Thymus (tissue), 14 donors: ENCODE measurements at places on chromosomes 1 and 21. TPM values are rescaled to one million over a fixed set of nuclear protein-coding genes. Genes with fewer than 3 reads are reported as not detected.
A peak's percentile ranks its signal among the peaks of the same experiment; 100 is the strongest.

Gene LRRIQ3
- 1.4 TPM for total RNA-seq

Gene AMY1A
- total RNA-seq, result 0.05 TPM

Gene VWA5B1
- total RNA-seq, result 0.05 TPM

Gene VHLL
- total RNA-seq, result not detected

Gene GJB3
- 0.66 TPM for total RNA-seq

Gene AQP10
- total RNA-seq, result 0.05 TPM

Gene TSACC
- 0.71 TPM for total RNA-seq

Gene SH2D1B
- 0.47 TPM for total RNA-seq

DNA sequence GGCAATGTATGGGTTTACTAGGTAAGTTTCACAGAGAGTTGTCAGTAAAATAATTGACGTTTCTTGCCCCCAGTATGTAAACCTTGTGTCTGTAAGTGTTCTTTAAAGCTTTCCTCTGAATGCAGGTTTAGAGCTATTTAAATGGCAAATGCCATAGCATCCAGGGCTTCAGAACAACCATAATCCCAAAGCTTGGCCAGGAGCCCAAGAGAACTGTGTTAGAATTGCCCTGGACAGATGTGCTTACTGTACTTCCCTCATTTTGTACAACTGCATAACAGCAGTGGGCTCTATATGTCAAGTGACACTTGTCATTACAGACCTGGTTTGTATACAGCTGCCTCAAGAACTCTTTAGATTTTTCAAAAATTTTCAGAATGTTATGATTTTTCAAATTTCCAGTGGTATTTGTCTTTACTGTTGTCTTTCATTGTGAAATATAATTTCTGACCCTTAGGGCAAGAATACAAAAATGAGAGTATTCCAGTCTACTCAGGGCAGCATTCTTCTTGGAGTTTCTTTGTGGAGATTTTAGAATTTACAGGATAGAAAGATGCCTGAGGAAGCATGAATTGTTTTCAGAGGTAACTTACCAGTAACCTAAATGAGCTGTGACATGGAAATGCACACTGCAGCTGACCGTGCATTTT is 136.9 kb upstream of the L1TD1 start:
- no peak overlapping the region for H3K27ac ChIP-seq
- H3K36me3 ChIP-seq, result no peaks in the 10 kb centered on the region
- no peaks in the 10 kb centered on the region for H3K27me3 ChIP-seq
- DNase-seq, result no peak
- H3K4me3 ChIP-seq, result no peak overlapping the region
- no peaks in the 10 kb centered on the region for H3K4me1 ChIP-seq

DNA sequence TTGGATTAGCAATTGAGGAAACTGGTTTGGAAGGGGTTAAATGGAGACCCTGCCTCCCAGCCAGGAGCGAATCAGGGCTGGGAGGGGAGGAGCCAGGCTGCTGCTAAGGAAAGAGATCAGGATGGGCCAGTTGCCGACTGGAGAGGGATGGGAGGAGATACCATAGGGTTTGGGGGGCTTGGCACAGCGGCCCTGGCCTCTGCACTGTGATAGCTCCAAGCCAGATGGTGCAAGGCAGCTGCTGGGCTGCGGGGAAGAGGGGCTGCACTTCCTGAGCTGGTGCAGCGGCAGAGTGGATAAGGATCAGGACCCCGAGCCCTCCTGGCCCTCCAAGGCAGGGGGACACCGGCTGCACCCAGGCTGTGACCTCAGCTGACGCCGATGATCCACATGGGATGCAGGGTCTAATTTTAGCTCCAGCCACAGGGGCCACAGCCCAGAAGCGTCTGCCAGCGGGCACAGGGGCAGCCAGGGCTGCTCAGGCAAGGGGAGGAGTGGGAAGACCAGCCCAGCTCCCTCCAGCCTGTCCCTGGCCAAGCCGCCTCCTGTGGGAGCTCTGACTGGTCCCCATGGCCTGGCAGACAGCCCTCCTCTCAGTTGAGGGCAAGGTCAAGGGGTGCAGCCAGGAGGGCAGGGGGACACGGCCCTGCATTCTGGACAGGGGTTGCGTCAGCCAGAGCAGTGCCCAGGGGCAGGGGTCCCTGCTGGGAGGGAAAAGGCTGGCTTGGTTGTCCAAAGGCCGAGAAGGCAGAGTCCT is at the start of gene EXTL1:
Gene EXTL1, plus strand, starts transcription at position 129 of the 757 bp plus-strand sequence. CDS start 872 bp downstream, outside the sequence.
- peak within 1 kb of the TSS; percentile 17 for H3K4me3 ChIP-seq
- H3K27ac ChIP-seq, result no peak within 1 kb of the TSS
- H3K4me1 ChIP-seq, result peaks cover 16% of the 10 kb centered on the region
- no peaks in the 10 kb centered on the region for H3K27me3 ChIP-seq
- DNase-seq, result no peak

- H3K4me3 ChIP-seq, result no peak overlapping the region
- no peaks in the 10 kb centered on the region for H3K36me3 ChIP-seq
- no peak overlapping the region for H3K27ac ChIP-seq
- no peak for DNase-seq
- H3K27me3 ChIP-seq, result no peaks in the 10 kb centered on the region
Measured at GRCh38 chr1:183180634-183181056, 5.4 kb upstream of the LAMC2 start.

DNA sequence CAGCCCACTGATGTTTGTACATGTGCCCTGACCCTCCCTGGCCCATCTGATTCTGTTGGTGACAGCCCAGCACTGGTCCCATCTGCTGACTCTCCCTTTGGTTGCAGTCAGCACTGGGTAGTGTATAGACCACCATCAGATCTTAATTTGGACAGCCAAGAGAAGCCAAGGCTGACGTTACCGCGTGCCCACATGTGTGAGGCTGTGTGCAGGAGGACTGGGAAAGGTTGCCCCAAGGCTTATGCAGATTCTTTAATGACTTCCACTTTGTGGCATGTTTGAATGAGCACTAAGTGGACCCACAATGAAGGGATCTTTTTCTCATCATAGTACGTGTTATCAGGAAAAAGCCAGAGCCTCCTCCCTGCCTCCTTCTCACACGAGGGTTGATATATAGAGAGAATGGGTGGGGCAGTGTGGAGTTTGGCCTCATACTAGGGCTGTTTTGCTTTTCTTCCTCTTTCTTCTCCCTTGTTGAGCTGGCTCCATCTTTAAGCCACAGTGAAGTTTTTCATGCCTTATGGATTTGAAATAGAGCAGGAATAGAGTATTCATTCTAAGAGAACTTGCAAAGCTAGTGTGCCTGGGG is 93.5 kb downstream of the NAV1 start:
- DNase-seq, result no peak
- no peak overlapping the region for H3K4me3 ChIP-seq
- H3K36me3 ChIP-seq, result no peaks in the 10 kb centered on the region
- H3K27ac ChIP-seq, result no peak overlapping the region
- no peaks in the 10 kb centered on the region for H3K4me1 ChIP-seq
- H3K27me3 ChIP-seq, result peaks cover 2% of the 10 kb centered on the region

- H3K4me1 ChIP-seq, result no peaks in the 10 kb centered on the region
- no peak overlapping the region for H3K4me3 ChIP-seq
- no peaks in the 10 kb centered on the region for H3K36me3 ChIP-seq
- no peak overlapping the region for H3K27ac ChIP-seq
Measured at GRCh38 chr1:56397409-56397808, 182.0 kb downstream of the PLPP3 start.

DNA sequence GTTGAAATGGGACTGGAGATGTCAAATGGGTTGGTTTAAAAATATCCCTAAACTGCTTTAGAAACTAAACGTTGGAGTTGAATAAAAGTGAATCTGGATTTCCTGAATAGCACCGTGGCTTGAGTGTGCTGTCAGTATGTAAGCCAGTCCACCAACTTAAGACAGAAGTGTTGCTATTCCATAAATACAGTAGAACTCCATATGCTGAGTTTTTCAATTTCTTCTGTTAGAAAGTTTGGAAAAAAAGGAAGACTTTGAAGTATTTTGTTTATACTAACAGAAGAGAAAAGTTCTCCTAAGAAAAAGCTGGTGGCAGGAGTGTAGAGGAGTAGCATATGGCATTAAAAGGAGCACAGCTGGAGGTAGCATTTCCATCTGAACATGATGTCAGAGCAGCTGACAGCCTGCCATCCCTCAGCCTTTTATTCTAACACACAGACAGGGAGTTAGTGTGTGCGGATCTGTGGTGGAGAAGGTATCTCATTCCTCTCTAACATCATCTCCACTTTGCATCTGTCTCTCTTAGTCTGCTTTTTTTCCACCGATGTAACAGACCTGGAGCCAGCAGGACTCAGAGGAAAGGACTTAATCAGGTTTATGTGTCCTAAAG is at the start of gene ZBTB18:
Gene ZBTB18, plus strand, starts transcription at position 449 of the 610 bp plus-strand sequence. Its CDS starts 149 bp downstream, at position 598.
- peaks cover 26% of the 10 kb centered on the region for H3K36me3 ChIP-seq
- no peak for DNase-seq
- H3K27me3 ChIP-seq, result no peaks in the 10 kb centered on the region
- H3K27ac ChIP-seq, result peak within 1 kb of the TSS; percentile 98
- H3K4me1 ChIP-seq, result peaks cover 12% of the 10 kb centered on the region
- peak within 1 kb of the TSS; percentile 90 for H3K4me3 ChIP-seq

- H3K4me1 ChIP-seq, result no peaks in the 10 kb centered on the region
- no peak overlapping the region for H3K4me3 ChIP-seq
- no peaks in the 10 kb centered on the region for H3K27me3 ChIP-seq
Measured at GRCh38 chr1:223878598-223879325, 33.0 kb upstream of the TP53BP2 start.

DNA sequence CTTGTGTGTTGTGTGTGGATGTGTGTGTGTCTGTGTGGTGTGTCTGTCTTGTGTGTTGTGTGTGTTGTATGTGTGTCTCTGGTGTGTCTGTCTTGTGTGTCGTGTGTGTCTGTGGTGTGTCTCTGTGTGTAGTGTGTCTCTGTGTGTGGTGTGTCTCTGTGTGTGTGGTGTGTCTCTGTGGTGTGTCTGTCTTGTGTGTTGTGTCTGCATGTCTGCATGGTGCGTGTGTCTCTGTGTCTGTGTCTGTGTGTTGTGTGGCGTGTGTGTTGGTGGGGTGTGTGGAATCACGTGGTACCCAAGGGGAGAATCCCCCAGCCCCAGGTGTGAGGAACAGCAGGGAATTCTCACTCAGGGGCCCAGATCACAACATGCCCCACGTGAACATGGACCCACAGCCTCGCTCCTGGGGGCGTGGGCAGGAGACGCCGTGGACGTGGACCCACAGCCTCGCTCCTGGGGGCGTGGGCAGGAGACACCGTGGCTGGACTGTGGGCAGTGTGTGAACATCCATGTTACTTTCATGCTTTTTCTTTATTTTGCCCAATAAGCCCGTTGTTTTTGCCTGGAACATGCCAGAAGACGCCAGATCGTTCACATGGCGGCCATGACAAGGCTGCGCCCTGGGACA is 67.8 kb downstream of the SLC19A1 start:
- no peaks in the 10 kb centered on the region for H3K36me3 ChIP-seq
- DNase-seq, result no peak
- no peaks in the 10 kb centered on the region for H3K27me3 ChIP-seq
- H3K4me3 ChIP-seq, result no peak overlapping the region
- H3K27ac ChIP-seq, result no peak overlapping the region

DNA sequence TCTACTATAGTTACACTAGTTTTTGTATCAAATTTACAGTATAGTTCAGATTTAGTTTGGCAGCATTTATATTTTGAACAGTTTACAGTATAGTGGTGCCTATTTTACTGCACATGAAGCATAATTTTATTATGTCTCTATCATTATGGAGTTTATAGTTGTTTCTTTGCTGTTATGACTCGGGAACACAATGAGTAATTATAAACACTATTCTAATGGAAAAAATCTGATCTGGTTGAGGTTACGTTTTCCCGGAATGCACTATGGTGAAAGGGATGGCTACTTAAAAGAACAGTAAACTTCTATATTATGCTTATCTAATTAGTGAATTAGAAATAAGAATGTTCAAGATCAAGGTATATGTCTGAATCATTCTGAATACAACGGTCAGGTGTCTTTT is 10.6 kb downstream of the LCA5L start:
- no peak overlapping the region for H3K27ac ChIP-seq
- no peaks in the 10 kb centered on the region for H3K36me3 ChIP-seq
- H3K4me1 ChIP-seq, result no peaks in the 10 kb centered on the region
- no peak overlapping the region for H3K4me3 ChIP-seq
- H3K27me3 ChIP-seq, result no peaks in the 10 kb centered on the region

DNA sequence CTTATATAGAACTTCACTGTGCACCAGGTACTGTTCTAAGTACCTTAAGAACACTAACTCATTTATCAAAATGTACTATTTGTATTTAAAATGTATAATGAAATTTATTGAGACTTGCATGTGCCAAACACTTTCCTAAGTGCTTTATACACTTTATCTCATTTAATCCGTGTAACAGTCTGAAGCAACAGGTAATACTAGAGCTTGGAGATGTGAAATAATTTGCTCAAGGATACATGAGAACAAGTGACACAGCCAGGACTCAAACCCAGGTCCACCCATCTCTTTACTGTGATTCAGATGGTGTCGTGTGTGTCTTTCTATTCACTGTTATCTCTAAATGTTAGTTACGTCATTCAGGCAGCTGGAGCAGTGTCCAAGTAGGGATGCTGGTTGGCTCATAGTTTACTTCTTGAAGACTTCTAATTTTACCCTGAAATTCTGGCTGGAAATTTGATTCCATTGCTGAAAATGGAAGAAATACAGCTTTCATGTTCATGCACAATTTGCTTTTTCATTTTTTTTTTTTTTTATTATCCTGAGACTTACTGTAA is 169.7 kb upstream of the UBE2U start:
- no peak overlapping the region for H3K27ac ChIP-seq
- H3K36me3 ChIP-seq, result no peaks in the 10 kb centered on the region
- H3K4me1 ChIP-seq, result peaks cover 23% of the 10 kb centered on the region
- no peak overlapping the region for H3K4me3 ChIP-seq

GRCh38 chr1:202835548-202836072 is 24.9 kb downstream of the PCAT6 start:
- no peaks in the 10 kb centered on the region for H3K27me3 ChIP-seq
- H3K27ac ChIP-seq, result no peak overlapping the region
- no peaks in the 10 kb centered on the region for H3K36me3 ChIP-seq
- no peak overlapping the region for H3K4me3 ChIP-seq
- peak; percentile 59 for DNase-seq

GRCh38 chr1:25587290-25587689 is 29.3 kb upstream of the MAN1C1 start:
- DNase-seq, result no peak
- H3K27ac ChIP-seq, result no peak overlapping the region
- H3K4me3 ChIP-seq, result no peak overlapping the region
- H3K4me1 ChIP-seq, result peaks cover 7% of the 10 kb centered on the region

GRCh38 chr1:111513410-111514020 is 10.1 kb upstream of the ADORA3 start:
- peaks cover 24% of the 10 kb centered on the region for H3K4me1 ChIP-seq
- H3K27me3 ChIP-seq, result no peaks in the 10 kb centered on the region
- no peak overlapping the region for H3K27ac ChIP-seq
- H3K36me3 ChIP-seq, result no peaks in the 10 kb centered on the region

GRCh38 chr1:154420961-154421924 is 16.1 kb downstream of the IL6R start:
- H3K4me1 ChIP-seq, result peaks cover 3% of the 10 kb centered on the region
- DNase-seq, result no peak
- peak overlapping the region; percentile 43 for H3K27ac ChIP-seq
- no peak overlapping the region for H3K4me3 ChIP-seq

DNA sequence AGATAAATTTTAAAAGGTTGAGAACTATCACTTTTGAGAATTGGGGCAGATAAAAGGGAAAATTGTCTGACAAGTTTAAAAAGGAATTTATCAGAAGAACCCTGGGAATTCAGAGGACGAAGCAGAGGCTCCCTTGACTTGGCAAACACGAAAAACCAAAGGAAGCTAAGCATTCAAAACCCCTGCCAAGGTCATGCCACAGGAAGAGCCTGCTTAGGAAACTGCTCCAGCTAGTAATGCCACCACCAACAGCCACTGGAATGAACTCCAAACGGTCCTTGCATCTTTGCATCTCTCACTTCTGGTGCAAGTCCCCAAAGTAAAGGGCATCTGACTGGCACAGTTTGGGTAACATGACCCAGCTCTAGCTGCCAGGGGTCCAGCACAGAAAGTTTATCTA is 7.2 kb downstream of the GPBP1L1 start:
- H3K4me1 ChIP-seq, result peaks cover 3% of the 10 kb centered on the region
- H3K27ac ChIP-seq, result no peak overlapping the region
- H3K27me3 ChIP-seq, result no peaks in the 10 kb centered on the region
- DNase-seq, result no peak
- H3K4me3 ChIP-seq, result no peak overlapping the region
